ENCODE measurements at places on chromosomes 16 and 17.
A peak's percentile ranks its signal among the peaks of the same experiment; 100 is the strongest.

- no peak for DNase-seq
These were observed 16.5 kb downstream of the TSPOAP1 start for GRCh38 chr17:58312021-58312630.

DNA sequence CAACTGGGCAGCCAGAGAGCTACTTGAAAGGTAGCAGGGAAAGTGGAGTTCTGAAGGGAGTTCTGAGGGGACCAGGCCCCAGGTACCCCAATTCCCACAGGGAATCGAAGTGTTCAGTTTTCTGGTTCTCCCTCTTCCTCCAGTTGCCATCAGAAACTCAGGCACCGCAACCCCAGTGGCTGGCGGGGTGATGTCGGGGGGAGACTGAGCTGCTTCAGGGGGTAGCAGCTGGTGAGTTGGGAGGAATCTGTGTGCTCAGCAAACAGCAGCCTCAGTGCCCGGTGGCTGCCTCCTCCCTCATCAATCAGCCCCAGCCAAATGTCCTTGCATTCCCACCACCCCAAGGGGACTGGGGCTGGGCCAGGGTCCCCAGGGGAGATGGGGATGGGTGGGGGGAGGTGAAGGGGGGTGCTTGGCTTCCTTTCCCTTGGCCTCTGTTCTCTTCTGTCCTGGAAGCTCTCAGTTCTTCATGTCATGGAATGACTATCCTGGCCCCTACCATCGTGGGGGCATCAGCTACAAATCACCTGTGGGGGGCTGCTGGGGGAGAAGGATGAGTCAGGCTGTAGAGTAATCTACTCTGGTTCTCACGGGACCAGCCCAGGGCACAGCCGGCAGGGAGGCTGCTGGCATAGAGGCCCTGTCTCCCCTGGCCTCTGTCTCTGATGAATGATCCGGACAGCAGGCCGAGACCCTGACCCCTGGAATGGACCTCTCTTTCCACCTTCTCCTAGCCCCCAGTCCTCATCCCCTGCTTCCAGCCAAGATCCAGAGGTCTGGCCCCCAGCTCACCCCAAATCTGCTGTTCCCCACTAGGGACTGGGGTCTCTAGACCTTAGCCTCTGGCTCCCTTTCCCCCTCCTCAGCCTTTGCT is 2.6 kb upstream of the DNAH2 start:
- no peak for DNase-seq

DNA sequence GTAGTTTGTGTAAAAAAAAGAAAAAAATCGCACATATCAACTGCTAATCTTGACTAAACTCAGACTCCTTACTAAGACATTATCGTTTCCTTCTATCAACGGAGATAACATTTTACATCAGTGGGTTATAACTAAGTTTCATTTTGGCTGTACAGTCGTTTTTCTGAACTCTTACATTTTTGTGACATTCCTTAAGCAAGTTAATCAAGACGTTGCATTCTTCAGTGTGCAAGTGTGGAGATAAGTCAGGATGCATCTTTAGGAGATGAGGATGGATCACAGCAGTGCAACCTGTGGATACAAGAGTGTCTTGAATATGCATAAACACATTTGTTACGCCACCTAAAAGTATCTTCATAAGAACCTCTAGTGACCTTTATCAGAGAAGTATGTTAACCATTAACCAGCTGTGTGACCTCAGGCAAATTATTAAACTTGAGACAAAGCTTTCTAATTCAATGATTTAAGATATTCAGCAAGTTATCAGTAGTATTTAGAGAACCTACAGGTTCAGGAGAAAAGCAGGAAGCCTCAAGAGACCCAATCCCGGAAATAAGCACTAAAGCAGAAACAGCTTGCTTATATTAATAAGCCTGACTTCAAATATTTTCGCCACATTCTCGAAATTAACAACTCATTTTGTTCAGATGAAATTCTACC is 9.4 kb downstream of the CMC2 start:
- peak; percentile 39 for DNase-seq

- no peak for DNase-seq
These were observed 59.5 kb downstream of the ZNF778 start for GRCh38 chr16:89277049-89277448.

GRCh38 chr16:56401482-56401881 is 23.9 kb downstream of the AMFR start:
- no peak for DNase-seq

DNA sequence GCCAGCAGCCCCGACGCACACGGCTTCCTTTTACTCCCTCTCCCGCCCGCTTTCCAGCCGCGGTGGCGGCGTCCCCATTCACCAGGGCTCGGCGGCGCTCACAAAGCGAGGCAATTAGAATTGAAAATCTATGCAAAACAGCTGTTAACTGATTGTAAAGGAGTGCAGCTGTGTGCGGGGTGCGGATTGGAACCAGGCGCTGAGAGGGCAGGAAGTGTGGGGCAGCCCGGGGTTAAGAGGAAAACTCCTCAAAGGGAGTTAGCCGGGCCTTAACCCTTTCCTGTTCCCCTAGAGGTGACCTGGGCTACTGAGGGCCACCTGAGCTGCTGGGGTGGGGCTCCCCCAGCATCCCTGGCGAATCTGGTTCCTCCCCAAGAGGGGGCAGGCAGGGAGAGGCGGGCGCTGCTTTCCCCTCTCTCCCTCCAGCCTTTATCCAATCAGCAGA is 5.8 kb upstream of the GSE1 start:
- DNase-seq = no peak

DNA sequence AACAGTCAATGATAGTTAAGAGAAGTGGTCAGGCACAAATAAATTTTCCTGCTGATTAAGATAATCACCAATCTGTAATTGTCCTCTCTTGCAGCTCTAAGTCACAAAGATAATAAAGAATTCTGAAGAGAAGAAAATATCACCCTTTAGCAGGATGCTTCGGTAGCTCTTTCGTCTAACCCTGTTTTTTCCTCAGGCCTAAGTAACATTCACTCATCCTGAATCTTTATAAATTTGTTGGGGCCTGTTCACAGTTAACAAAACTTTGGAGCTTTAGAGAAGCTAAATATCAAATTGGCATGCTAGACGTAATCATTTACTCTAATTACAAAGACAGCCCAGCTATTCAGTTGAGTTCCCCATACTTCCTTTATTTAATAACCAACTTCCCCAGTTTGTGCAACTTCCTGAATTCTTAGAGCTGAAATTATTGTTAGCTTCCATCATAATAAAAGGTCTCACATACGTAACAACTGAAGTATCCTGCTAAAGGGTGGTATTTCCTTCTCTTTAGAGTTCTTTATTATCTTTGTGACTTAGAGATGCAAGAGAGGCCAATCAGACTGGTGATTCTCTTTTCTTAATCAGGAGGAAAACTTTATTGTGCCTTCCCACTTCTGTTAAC is 118.6 kb downstream of the TANGO6 start:
- no peak for DNase-seq

GRCh38 chr17:1169221-1169928 is 10.4 kb downstream of the ABR start:
- no peak for DNase-seq

DNA sequence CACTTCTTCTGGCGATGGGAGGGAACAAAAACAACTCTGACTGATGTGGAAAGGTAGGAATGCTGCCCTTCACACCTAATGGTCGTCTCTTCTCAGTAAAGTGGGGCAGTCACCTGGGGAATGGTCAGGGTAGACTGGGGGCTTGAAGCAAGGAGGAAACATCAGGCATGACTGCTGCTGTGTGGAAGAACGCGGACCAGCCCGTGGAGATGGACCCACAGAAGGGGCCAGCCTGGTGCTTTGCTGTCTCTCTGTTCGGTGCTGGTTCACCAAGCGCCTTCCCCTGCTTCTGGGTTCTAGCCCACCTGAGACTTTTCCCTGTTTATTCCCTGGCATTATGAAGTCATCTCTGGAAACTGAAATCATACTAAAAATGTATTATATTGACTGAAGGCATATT is 96.2 kb upstream of the DNAH17 start:
- no peak for DNase-seq

GRCh38 chr16:83011939-83012338 is 385.2 kb downstream of the CDH13 start:
- DNase-seq = no peak

- no peak for DNase-seq
These were observed 11.0 kb upstream of the NFATC3 start for GRCh38 chr16:68073902-68074760.

DNA sequence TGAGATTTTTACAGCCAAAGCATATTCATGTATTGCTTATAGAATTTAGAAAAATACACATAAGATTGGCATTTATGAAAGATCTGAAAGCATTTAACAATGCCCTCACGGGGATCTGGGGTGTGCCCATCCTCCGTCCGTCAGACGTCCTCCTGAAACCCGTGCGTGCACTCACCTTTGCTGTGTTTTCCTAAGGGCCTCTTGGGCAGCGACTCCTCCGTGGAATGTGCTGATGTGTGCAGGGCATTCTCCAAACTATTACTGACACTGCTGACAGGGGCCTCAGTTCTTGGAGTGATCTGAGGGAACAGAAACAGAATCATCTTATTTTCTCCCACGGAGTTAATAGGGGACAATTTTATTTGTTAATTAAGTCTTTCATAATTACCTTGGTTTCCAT is 33.0 kb downstream of the ZCCHC14 start:
- no peak for DNase-seq

DNA sequence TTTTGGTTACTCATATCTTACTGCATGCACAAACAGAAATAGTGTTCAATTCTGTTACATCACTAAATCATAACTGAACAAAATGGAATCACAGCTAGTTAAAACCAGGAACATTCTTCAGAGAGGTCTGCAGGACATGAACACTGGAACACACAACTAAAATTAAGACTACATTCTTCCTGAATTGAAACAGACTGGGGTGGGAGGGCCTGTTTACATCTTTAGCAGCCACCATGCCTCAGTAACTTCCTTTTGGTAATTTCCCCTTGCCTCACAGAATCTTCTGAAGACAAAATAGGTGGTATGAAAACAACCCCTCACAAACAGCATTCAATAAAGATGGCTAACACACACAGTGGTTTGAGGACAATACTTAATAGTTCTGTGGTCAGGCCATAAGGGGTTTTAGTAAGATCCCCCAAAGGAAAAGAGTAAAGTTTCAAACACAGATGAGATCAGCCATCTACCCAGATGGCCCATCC is 6.5 kb downstream of the MARF1 start:
- no peak for DNase-seq

DNA sequence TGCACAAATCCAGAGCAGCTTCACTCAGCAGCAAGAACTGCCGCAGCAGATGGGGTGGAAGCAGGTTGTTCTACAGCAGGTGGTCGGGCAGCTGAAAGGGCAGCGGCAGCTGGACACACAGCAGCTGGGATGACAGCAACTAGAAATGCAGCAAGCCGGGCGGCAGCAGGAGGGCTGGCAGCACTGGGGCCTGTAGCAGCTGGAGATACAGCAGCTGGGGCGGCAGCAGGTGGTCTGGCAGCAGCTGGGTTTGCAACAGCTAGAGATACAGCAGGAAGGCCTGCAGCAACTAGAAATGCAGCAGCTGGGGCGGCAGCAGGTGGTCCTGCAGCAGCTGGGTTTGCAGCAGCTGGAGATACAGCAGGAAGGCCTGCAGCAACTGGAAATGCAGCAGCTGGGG is 460 bp downstream of the KRTAP4-3 start:
- no peak for DNase-seq

- DNase-seq = no peak
These were observed 754 bp upstream of the NOXO1 start for GRCh38 chr16:1982013-1982433.

GRCh38 chr17:58503866-58504265 is 10.6 kb downstream of the MTMR4 start:
- DNase-seq = no peak

DNA sequence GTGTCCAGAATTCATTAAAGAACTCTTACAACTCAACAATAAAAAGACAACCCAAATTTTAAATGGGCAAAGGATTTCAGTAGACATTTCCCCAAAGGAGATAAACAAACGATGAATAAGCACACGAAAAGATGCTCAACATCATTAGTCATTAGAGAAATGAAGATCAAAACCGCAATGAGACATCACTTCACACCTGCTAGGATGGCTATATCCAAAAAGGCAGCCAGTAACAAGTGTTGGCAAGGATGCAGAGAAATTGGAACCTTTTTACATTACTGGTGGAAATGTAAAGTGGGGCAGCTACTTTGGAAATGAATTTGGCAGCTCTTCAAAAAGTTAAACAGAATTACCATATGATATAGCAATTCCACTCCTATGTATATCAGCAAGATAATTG is 42.0 kb downstream of the PITPNM3 start:
- no peak for DNase-seq

DNA sequence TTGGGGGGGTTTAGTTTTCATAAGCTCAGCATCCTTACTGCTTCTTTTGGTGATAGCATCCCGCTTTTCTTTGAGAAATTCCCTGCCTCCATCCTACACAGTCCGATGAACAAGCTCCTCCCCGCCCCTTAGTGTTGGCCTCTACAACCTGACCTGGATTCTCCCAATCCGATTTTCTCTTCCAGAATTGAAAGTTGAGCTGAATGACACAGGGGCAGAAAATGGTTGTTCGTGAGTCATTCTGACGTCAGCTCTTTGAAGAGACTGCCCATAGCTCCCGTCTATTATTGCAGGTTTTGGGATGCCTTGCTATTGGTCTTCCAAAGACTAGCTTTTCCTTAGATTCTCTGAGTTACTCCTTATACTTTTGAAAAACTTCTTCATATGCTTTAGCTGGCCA is 279.7 kb downstream of the SLC39A11 start:
- no peak for DNase-seq

DNA sequence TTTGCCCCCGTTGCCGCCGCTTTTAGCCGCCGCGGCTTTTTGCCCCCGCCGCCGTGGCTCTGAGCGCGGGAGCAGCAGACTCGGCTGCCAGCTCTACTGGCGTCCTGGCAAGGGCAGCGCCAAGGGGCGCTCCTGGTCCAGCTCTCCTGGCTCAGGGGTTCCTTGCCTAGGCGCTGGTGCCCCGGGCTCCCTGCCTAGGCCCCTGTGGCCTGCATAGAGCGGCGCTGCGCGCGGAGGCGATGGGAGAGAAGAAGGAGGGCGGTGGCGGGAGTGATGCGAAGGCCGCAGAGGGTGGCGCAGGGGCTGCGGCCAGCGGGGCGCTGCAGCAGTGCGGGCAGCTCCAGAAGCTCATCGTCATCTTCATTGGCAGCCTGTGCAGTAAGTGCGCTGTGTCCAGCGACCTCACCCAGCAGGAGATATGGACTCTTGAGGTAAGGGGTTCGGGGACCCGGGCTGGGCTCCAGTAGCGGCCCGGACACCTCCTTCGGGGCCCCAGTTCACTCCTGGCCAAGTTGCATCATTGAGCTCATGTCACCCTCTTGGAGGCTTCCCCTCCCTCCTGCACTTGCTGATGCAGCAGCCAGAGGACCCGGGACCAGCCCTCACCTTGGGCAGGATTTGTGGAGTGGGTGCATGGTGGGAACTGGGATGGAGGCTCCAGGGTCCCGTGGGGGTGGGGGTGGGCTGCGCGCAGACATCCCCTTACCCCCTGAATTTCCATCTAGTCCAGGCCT is 1344.4 kb downstream of the TP53TG3F start:
- DNase-seq = no peak

GRCh38 chr17:72592242-72592966 is 471.6 kb downstream of the SOX9 start:
- DNase-seq = peak; percentile 81
